ENCODE measurements at places on chromosomes 2 and 18.

DNA sequence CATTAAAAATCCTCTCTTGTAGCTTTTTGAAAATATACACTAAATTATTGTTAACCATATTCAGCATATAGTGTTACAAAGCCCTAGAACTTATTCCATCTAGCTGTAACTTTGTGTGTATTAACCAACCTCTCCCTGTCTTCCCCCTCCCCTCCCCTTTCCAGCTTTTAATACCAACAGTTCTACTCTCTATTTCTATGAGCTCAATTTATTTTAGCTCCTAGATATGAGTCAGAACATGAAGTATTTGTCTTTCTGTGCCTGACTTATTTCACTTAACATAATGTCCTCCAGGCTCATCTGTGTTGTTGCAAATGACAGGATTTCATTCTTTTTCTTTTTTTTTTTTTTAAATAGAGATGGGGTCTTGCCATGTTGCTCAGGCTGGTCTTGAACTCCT, 45.1 kb downstream of the GPD2 start:
- no peak for DNase-seq

DNA sequence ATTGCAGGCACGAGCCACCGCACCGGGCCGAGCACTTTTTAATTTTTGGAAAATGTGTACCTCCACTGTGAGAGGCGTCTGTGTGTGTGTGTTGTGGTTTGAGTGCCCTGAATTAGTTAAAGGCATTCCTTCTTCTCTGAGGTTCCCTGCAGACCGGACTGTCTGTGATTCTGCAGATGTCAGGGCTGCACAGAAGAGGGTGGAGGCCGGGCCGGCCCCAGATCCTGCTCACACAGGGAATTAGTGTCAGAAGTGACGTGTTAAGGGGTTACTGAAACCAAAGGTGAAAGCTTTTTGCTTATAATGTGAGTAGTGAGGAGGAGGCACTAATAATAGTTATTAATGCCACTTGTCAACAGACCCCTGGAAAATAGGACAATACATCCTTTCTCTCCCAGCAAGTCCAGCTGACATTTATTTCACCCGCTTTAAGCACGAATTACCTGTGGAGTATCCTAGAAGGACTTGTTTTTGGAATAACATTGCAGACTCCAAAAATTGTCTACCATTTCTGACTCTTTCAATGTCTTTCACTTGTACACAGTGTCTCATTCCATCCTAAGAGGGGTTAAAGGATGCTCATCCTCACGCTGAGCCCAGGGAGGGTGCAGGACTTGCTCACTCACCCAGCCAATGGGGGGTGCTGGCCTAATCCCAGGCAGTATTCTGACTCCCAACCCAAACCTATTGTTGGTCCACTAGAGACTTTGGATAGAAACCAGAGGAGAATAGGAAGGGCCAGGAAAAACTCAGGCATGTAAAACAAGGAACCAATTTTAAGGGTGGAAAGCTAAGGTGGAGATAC, 16.2 kb downstream of the ARHGAP25 start:
- no peak for DNase-seq

DNA sequence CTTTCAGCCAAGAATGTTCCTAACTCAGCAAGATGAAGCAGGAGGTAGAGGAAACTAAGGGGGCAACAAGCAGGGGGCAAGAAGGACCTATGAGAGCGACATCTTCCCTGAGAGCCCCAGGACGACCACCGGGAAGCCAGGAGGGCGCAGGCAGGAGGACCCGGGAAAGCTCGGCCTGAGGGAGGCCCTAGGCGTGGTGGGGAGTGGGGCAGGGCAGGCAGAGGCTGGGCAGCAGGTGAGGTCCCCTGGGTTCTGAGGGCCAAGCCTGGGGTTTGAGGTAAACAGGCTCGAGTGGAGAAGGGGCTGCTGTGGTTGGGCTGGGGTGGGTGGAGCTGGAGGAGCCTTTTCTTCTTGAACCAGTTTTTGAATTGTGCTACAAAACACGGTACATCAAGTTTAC, 1.3 kb upstream of the ALPI start:
- DNase-seq, result no peak

DNA sequence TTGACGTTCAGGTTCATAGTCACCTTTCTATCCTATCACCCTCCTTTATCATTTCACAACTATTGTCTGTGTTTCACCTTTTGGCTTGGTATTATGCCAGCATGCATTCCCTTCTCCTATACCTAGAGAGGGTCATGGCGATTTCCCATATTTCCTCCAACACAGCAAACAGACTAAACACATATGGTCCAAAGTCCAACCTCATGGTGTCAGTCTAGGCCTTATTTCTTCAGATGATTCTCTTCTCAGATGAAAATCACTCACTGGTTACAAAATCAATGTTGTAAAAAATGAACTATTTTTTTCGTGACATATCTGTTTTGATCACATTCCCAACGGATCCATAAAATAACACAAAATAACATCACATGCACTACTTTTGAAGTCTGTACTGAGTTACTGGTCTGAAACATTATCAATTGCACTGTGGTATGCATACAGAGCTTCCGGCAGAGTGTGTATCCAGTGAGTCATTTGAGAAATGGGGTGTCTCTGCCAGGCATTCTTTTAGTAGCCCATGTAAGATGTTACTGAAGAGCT, 204.8 kb upstream of the GALNT5 start:
- DNase-seq, result no peak

GRCh38 chr2:29227935-29228675, 112.9 kb downstream of the CLIP4 start:
- DNase-seq, result no peak

DNA sequence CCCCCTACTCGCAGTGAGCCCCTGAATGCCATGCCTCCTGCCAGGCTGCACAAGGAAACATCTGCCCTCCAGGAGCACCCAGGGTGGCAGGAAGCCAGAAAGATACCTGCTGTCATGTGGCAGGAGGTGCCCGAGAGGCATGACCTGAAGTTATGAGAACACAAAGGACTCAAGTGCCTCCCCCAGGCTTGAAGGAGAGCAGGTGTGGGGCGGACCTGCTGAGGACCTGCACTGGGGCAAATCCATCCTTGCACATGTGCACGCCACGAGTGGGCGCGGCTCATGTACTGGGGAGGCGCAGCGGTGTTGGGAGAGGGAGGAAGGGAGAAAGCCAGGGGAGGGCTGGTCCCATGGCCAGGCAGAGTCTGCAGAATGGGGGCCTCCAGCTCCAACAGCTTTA, 26.9 kb downstream of the SDC1 start:
- no peak for DNase-seq

DNA sequence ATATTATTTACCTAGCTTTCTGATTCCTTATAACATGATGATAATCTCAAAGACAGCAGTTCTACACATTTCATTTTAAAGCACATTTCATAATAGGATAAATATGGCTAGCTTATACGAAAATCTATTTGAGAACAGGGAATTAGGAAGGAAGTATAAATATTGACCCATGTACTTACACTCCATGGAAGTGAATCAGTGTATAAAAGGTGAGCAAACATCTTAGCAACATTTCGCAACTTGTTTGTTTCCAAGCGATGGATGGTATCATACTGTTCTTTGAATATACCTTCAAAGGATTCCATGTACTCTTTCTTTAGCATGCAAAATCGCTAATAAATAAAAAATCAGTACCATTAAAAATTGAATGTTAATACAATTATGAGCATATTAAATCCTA, 53.1 kb downstream of the CWC22 start:
- no peak for DNase-seq

- DNase-seq, result no peak
Observed at GRCh38 chr2:10083046-10083445, 2.8 kb upstream of the CYS1 start.

DNA sequence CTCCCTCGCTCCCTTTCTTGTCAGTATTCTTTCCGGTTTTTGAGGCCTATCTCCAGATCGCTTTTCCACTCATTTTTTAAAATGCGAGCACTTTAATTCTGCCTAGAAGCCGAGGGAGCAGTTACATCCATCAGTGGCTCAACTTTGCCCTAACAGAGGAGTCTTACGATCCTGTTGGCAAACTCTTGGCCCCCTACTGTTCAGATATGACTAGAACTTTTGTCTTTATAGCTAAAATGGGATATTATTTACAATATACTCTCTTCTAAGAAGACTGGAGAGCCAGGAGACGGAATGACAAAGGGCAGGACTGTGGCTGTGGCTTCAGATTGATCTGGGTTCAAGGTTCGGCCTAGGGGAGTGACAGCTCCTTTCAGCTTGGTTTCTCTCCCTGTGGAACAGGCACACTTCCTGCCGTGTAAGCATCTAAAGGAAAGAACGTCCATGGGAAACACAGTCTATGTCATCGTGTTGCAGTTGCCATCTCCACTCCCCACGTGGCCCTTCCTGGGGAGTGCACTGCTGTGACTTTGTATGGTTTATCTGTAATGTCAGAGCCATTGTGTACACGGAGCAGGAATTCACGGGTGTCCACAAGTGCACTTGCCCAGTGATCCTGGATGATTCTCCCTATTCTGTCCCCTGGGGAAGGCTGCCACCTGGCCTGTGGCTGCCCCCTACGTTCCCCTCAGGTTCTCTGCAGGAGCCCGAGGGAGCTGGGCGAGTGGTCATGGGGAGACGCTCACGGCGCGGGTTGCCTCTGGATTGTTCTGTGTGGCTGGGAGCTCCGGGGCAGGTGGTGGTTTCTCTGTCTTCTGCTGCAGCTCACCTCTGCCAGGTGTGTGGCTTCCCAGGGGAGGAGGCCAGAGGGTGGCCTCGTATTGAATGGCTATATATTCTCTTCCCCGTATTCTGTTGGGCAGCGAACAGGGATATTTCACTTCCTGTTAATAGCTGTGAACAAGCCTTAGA, 222.0 kb downstream of the LDLRAD4 start:
- DNase-seq, result no peak

- no peak for DNase-seq
Observed at GRCh38 chr2:218980735-218981389, 4.1 kb downstream of the FEV start.

DNA sequence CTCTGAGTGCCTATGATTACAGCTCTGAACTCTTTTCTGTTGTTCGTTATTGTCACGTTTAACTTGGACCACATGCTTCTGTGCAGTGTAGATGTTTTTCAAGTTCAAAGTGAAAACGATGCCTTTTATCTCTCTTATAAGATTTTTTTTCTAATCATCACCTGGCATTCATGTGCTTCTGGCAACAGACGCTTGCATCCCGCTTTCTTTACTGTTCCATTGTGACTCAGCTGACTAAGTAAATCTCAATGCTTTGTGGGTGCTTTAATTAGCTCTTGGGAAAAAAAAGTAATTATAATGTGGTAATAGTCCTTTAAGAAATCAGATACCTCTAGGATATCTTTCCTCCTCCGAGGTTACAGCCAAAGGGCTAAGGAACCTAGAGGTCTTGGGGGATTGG, 31.2 kb upstream of the RMP24 start:
- DNase-seq, result no peak

GRCh38 chr2:121028577-121028976, 256.4 kb downstream of the TFCP2L1 start:
- no peak for DNase-seq

DNA sequence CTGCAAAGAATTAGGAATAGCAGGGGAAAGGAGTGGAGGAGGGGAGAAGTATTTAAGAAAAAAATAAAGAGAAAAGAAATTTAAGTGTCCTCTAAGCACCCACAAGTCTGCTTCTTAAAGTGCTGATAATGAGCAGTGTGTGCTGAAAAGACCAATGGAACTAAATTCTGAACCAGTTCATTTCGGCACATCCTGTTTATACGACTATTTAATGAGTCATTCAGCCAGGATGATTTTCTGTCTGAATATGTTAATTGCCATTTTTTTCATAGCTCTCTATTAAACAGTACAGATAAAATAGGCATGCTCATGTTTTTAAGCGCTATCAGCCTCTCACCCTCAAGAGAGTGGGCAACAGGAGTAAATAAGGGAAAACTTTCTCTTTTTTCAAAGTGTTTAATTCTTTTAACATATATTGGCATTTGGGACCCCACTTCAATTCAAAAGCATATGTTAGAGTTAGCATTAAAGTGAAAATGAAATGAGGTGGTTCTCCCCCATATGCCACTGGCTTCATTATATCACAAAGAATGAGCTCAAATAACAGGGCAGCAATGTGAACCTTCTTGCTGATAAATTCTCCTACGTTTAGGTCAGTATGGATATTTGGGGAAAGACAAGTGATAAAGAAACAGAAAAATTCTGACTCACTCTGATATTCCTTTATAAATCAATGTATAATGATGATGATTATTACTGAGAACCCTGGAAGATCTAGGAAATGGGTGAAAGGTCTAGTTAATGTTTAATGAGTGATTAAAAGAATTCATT, 87.5 kb downstream of the TCF4 start:
- no peak for DNase-seq

DNA sequence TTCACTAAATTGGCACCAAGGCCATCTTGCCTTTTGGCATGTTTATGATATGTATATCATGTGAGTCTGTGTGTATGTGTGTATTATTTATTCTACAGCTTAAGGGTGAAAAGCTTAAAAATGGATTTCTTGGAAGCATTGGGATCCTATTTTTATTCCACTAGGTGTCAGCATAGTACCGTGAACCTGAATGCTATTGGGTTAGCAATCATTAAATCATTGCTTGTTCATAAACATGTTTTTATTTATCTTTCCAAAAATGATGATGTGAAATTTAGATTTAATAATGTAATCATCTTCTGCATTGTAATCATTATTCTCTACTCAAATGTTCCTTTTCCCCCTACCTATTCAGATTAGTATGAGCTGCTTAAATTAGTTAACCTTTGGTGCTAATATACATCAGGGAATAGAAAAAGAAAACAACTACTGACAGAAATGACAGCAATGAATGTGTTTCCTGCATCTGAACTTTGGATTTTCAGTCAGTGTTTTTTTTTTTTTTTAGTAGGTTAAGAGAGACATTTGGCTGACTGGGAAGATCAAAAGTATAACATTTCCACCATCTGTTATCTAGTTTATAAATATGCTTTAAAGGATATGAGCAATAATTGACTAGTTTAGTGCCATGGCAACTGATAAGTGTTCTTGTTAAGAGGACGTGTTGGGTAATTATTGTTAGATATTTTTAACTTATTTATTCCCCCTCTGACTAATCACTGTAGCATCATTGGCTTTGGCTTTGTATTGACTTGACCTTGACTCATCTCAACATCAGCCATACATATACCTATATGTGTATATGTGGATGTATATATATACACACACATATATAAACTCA, 14.1 kb upstream of the ZSWIM2 start:
- no peak for DNase-seq

DNA sequence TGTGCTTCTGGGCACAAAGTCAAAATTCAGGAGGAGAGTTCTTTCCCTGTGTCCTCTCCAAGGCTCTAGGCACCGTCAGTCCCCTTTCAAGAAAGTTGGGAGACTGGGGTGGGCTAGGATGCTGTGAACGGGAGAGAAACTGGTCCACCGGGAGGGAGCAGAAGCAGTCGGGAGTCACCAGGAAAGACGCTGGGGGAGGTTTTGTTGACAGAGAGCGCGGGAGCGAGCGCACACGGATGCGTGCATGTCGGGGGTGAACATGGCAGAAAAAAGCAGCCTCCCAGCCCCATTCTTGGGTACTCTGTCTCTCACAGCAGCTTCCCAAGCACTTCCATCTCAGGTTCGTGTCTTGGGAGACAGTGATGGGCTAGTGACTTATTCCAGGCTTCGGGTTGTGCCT, 97.1 kb upstream of the PXDN start:
- no peak for DNase-seq
